ENCODE measurements at places on chromosomes 5 and 9. TPM values are rescaled to one million over a fixed set of nuclear protein-coding genes. Genes with fewer than 3 reads are reported as not detected.

Gene SLC6A3
- total RNA-seq, result not detected

- H3K4me1 ChIP-seq, result no peaks in the 10 kb centered on the region
Measured at GRCh38 chr5:111848476-111848875, 91.5 kb upstream of the NREP start.

DNA sequence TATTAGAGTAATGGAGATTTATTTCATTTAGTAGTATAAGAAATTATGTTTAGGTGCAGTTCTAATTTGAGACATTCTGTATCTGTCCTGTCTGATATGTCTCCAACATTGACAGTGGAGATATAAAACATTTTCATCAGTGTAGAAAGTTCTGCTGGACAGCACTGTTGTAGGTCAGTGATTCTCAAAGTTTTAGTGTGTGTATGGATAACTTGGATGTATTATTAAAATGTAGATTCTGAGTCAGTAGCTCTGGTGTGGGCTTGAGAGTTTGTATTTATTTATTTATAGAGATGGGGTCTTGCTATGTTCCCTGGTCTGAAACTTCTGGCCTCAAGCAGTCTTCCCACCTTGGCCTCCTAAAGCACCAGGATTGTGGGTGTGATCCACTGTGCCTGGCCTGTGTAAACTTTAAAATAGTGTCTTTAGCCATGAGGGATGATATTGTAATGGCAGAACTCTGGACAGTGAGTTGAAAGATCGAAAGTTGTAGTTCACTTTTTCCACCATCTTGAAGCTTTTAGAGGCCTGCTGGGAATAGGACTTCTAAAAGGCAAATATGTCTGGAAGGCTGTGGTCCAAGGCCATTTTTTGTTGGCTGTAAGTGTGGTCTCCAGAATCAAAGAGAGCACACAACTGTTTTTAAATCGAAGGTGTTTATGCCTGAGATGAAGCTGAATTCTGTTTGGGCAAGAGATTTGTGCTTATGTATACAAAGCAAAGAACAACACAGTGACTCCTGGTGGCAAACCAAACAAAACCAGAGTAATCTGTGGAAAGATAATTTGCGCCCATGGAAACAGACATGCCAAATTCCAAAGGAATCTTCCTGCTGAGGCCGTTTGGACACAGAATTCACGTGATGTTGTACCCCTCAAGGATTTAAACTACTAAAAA, 12.4 kb downstream of the UBAP1 start:
- H3K27ac ChIP-seq, result no peak overlapping the region
- H3K4me1 ChIP-seq, result peaks cover 22% of the 10 kb centered on the region
- no peaks in the 10 kb centered on the region for H3K27me3 ChIP-seq
- H3K4me3 ChIP-seq, result no peak overlapping the region

Gene PCDHGA1
- total RNA-seq, result 0.48 TPM

DNA sequence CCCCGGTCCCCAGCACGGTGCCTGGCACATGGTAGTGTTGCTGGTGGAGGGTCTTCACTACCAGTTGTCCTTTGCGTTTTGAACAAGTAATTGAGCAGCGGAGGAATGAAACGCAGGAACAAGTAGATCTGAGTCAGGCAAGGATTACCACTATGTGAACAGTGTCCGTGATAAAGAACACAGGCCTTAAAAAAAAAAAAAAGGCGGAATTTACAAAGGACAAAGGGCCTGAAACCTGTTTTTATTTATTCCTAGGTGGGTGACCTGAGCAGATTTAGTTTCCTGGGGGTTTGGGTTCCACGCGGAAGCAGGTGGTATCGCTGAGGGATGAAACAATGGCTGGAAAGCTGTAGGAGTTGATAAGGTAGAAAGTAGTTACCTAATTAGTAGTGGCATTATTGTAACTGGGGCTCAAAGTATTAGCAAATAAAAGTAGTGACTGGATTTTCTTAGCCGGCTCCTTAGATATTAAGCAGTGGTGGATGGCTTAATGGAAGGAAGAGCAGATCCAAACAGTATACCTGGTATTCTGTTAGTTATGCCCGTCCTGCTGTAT, 1.1 kb downstream of the RUSC2 start:
- H3K36me3 ChIP-seq, result no peaks in the 10 kb centered on the region
- no peak overlapping the region for H3K27ac ChIP-seq
- no peaks in the 10 kb centered on the region for H3K4me1 ChIP-seq
- no peaks in the 10 kb centered on the region for H3K27me3 ChIP-seq
- DNase-seq, result no peak
- H3K4me3 ChIP-seq, result no peak overlapping the region

DNA sequence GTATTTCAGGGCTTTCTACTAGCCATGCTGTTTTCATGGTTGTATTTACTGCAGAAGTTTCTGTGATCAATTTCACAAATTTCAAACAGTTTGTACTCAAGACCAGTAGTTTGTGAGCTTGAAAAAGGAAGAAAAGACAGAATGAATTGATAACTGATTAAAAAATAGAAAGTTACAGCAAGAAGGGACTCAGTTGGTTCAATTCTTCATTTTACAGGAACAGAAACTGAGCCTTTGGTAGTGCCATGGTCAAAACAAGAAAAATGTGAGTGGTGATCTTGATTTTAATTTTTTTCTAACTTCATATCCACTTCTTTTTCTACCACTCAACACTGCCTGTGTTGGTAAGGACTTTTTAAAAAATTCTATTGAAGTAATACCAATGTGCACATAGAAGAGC, 206.6 kb upstream of the NREP start:
- H3K36me3 ChIP-seq, result no peaks in the 10 kb centered on the region
- DNase-seq, result no peak
- no peak overlapping the region for H3K4me3 ChIP-seq
- H3K4me1 ChIP-seq, result peaks cover 8% of the 10 kb centered on the region
- H3K27ac ChIP-seq, result no peak overlapping the region

DNA sequence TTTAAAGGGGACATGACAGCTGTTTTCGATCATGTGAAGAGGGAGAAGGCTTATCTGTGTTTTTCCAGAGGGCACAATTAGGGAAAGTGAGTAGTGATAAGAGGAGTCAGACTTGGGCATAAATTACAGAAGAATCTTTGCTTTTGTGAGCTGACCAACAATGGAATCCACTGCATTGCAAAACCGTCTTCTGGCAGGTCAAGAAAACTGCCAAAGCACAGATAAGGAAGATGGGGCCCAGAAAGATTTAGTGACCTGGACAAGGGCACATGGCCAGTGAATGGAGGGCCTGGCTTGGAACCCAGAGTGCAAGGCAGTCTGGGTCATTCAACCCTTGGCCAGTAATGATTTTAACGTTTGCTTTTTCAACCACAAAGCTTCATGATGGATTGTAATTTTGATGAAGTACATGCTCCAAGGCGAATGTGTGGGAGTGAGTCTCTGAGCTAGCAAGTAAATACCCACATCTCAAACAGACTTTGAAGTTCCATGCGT, 153.2 kb upstream of the MAST4 start:
- no peaks in the 10 kb centered on the region for H3K36me3 ChIP-seq
- no peak for DNase-seq
- no peak overlapping the region for H3K4me3 ChIP-seq
- H3K27ac ChIP-seq, result no peak overlapping the region
- H3K4me1 ChIP-seq, result no peaks in the 10 kb centered on the region
- no peaks in the 10 kb centered on the region for H3K27me3 ChIP-seq

Gene PCDHB10
- 0.11 TPM for total RNA-seq

Gene SLC34A1
- total RNA-seq, result not detected

Gene CER1
- not detected for total RNA-seq

Gene SPINK1
- not detected for total RNA-seq

GRCh38 chr5:136853971-136854370, 488.6 kb upstream of the TRPC7 start:
- no peaks in the 10 kb centered on the region for H3K27me3 ChIP-seq
- no peak overlapping the region for H3K27ac ChIP-seq
- DNase-seq, result no peak
- H3K4me3 ChIP-seq, result no peak overlapping the region
- H3K4me1 ChIP-seq, result no peaks in the 10 kb centered on the region

GRCh38 chr5:179605026-179605833, 18.2 kb downstream of the HNRNPH1 start:
- no peaks in the 10 kb centered on the region for H3K27me3 ChIP-seq
- H3K4me1 ChIP-seq, result no peaks in the 10 kb centered on the region
- H3K27ac ChIP-seq, result no peak overlapping the region
- no peak overlapping the region for H3K4me3 ChIP-seq
- peak; percentile 48 for DNase-seq
- peaks cover 10% of the 10 kb centered on the region for H3K36me3 ChIP-seq

Gene NTRK2
- not detected for total RNA-seq

Gene HRH2
- total RNA-seq, result not detected

DNA sequence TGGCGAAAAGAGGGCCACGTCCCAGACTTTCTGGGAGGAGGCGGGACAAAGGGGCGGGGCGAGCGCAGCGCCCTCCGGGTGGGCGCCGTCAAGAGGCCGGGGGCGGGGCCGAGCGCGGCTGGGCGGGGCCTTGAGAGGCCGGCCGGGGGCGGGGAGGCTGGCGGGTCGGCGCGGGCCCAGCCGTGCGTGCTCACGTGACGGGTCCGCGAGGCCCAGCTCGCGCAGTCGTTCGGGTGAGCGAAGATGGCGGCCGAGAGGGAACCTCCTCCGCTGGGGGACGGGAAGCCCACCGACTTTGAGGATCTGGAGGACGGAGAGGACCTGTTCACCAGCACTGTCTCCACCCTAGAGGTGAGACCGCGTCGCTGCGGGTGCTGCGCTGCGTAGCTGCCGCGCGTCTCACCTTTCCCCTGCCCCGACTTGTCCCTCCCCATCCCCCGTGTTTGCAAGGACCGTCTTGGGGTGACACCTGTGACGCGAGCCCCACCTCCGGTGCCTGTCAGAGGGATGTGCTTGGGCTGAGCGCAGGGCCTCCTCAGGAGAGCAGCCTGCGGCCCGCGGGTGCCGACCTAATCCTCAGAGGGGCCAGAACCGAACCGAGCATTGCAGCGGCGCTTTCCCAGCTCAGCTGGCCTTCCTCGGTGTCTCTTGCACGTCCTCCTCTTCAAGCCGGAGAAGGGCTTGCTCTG, at the start of gene SNX2:
Gene SNX2 (plus strand): TSS at position 220 of the 689 bp plus-strand sequence. CDS start 24 bp downstream, at position 244.
- H3K36me3 ChIP-seq, result 0 out of 2 replicates have a peak, but pooled peaks cover 4% of the 10 kb centered on the region
- peaks cover 27% of the 10 kb centered on the region for H3K4me1 ChIP-seq
- DNase-seq, result peak; percentile 94
- H3K27me3 ChIP-seq, result no peaks in the 10 kb centered on the region

Gene FASTKD3
- total RNA-seq, result 11.8 TPM

DNA sequence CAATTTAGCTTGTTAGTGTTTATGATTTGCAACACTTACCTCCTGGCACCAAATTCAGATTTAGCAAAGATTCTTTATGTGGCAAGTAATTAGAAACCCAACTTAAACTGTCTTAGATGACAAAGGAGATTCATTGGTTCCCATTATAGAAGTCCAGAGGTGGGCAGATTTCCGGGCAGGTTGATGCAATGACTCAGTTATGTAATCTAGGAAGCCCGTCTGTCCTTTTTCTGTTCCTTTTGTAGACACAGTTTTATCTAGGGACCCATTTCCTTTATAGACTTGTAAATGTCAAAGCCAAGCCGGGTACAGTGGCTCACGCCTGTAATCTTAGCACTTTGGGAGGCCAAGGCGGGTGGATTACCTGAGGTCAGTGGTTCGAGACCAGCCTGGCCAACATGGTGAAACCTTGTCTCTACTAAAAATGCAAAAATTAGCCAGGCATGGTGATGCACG, 20.3 kb upstream of the ANKRD33B start:
- no peak overlapping the region for H3K27ac ChIP-seq
- H3K27me3 ChIP-seq, result no peaks in the 10 kb centered on the region
- DNase-seq, result peak; percentile 47

DNA sequence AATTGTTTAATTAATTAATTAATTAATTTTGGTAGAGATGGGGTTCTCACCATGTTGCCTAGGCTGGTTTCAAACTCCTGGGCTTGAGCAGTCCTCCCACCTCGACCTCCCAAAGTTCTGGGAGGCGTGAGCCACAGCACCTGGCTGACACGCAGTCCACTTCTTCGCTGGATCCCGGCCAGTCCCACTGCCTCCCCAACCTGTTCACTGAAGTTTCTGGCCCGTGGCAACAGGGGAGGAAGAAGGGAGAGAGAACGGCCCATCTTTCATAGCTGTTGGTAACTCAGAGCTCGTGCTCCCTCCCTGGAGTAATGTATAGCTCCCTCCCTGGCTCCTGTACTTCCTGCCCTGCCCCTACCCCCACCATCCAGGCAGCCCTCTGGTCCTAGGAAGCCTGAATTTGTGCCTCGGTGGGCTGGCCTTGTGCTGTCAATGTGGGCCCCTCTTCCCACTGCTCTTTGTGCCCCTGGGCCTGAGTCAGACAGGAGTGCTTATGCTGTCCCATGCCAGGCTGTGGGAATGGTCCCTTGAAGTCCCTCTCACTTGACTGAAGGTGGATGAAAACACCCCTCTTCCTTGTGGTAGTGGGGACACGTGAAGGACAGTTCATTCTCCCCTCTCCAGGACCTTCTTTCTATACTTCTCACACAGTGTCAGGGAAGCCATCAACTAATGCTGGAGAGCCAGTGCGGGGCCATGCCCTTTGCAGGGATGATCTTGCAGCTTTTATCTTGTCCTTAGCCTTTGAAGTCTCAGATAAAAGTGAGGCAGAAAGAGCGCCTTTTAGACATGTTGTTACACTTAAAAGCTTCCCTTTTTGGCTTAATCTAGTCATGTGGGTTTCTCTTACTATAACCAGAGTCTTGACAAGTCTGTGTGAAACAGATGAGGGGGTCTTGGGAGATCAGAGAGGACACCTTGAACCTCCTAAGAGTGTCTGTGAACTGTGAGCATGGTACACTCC, 38.1 kb downstream of the ANGPTL2 start:
- no peak for DNase-seq
- no peak overlapping the region for H3K4me3 ChIP-seq
- no peaks in the 10 kb centered on the region for H3K27me3 ChIP-seq
- no peak overlapping the region for H3K27ac ChIP-seq

GRCh38 chr5:110087829-110088228, 398.1 kb downstream of the MAN2A1 start:
- no peak for DNase-seq
- no peak overlapping the region for H3K27ac ChIP-seq
- no peak overlapping the region for H3K4me3 ChIP-seq
- no peaks in the 10 kb centered on the region for H3K4me1 ChIP-seq
- H3K27me3 ChIP-seq, result no peaks in the 10 kb centered on the region
- no peaks in the 10 kb centered on the region for H3K36me3 ChIP-seq

- H3K27ac ChIP-seq, result no peak overlapping the region
- no peaks in the 10 kb centered on the region for H3K4me1 ChIP-seq
- DNase-seq, result no peak
- no peak overlapping the region for H3K4me3 ChIP-seq
- no peaks in the 10 kb centered on the region for H3K27me3 ChIP-seq
Measured at GRCh38 chr9:130860458-130861316, 25.6 kb downstream of the ABL1 start.
